ENCODE measurements at places on chromosomes 1 and 21.

DNA sequence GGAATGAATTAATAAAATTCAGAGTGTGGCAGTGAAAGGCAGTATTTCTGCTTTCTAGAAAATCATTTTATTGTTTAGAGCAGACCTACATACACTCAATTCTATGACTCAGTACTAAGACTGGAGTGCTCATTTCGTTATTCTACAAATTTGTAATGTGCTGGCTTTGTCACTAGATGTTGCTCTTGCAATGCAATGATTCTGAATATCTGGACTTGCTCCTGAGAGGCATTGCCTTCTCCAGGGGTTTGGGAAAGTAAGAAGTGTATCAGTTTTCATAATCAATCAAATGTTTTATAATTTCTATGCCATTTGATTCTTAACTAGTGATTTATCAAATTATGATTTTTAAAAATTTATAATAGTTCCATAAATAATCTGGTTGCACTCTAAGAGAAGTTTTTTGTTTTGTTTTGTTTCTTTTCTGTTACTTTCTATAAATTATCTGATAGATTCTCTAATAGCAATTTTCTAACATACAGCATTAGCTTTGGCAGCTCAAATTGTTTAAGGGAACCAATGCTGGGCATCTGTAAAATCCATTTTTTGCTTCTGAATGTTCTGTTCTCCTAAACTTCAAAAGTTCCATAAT, 280.5 kb upstream of the SGIP1 start:
- peak; percentile 81 for DNase-seq

- no peak for DNase-seq
Observed at GRCh38 chr1:245469734-245470133, 314.9 kb downstream of the KIF26B start.

GRCh38 chr1:174799136-174799479, 200.6 kb upstream of the CACYBP start:
- peak; percentile 35 for DNase-seq

DNA sequence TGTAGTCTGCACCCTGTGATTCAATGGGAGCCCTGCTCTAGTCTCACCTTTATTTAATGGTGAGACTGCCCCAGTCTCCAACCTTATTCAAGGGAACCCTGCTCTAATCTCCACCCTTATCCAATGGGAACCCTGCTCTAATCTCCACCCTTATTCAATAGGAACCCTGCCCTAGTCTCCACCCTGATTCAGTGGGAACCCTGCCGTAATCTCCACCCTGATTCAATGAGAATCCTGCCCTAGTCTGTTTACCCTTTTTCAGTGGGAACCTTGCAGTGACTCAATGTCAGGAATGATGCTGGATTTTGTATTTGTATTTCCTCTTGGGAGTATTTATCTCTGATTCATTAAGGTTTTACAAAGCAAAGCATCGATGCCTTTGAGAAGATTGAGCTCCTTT, 39.5 kb downstream of the TRPM2 start:
- DNase-seq: no peak

GRCh38 chr1:55302972-55303371, 87.8 kb upstream of the USP24 start:
- no peak for DNase-seq

All from HCEC 1CT (cell line).